ENCODE measurements at places on chromosomes 1 and 21. TPM values are rescaled to one million over a fixed set of nuclear protein-coding genes. Genes with fewer than 3 reads are reported as not detected.

DNA sequence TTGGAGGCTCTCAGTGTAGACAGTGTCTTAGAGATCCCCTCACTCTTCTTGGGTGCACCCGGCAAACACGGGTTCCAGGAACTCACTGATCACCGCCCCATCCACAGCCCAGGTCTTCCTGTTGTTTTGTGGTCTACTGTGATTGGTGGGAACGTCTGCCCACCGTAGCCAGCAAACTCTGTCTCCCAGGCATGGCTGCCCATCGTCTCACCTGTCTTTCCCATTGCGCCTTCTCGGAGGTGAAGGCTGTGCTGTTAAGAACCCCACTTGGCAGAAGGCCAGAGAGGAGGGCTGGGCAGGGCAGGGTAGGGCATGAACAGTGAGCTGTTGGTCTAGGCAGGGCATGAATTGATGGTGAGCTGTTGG, 14.1 kb upstream of the KCNA2 start:
- no peak for DNase-seq

SH3D21 gene
- total RNA-seq = 1.8 TPM

DNA sequence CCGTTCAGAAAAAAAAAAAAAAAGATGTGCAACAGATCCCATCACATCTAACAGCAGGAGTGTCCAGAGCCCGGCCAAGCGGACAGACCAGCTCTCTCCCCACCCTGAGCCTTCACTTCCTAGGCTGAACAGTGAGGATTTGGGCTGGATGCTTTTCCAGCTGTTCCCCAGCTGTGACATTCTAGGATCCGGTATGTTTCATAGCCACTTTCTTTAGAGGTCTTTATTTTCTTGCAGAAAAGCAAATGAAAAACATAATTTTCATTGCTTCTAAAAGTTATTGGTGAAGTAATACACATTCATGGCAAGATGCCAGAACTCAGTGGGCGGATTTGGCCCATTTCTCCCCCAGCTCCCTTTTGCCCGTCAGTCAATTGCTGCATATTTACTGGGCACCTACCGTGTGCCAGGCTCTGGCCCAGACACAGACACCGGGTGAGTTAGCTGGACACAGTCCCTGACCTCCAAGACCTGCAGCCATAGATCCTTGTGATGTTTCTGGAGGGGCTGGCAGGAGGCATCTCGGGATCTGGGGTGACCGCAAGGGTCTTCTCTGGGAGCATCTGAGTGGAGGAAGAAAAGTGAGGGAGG, 213.7 kb upstream of the VAMP3 start:
- peak; percentile 79 for DNase-seq

GRCh38 chr1:45359882-45360513, 19.8 kb upstream of the MUTYH start:
- DNase-seq = peak; percentile 6

GBP2 gene
- 55.0 TPM for total RNA-seq

GRCh38 chr1:205515781-205516253, 11.3 kb downstream of the CDK18 start:
- peak; percentile 88 for DNase-seq

DNA sequence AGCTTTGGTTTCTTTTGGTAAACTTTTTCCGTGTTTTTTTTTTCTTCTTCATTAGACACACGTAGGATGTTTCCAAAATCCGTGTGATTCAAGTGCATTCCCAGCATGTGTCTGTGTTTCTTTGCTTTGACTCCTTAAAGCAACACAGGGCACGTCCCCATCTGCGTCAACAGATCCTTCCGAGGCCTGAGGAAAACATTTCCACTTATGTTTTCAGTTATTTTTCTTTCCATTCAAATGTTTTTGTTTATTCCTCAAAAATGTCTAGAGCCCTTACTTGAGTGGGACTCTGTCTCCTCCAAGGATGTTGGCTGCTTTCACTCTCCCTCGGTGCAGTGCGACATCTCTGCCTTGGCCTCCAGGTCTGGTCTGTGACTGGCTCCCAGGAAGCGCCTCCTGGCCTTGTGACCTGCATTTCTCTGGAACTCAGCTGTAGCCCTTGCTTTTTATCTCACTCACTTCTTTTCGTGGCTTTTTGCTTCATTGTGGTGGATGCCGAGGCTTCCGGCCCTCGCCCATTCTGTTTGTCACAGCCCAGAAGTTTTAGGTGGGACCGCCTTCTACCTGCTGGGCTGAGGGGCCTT, 31.3 kb upstream of the SLC19A1 start:
- no peak for DNase-seq

ID3 gene
- total RNA-seq = 177 TPM

DNA sequence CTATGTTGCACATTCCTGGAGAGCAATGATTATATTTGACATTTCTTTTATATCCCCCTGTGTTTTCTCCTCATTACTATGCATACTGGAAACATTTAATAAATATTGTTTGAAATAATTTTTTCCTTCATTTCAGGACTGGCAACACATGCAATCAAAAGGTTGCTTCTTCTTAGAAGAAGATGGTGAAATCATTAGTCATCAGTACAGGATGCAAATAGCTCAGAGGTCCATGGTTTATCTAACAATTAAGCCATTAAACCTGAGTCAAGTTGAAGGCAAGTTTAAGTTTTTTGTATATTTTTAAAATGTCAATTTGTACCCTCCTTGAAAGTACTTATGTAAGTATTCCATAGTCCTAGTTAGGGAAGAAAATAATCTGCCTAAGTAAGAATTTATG, 22.5 kb downstream of the EFCAB7 start:
- DNase-seq = peak; percentile 2

- no peak for DNase-seq
Measured at GRCh38 chr1:180397175-180397574, 105.2 kb downstream of the ACBD6 start.

- no peak for DNase-seq
Measured at GRCh38 chr1:118366286-118366685, 181.3 kb upstream of the SPAG17 start.

KRTAP10-9 gene
- not detected for total RNA-seq

- no peak for DNase-seq
Measured at GRCh38 chr1:56977910-56978309, 12.1 kb upstream of the C8B start.

S100A12 gene
- not detected for total RNA-seq

- DNase-seq = peak; percentile 51
Measured at GRCh38 chr1:63892632-63893395, 119.0 kb downstream of the ROR1 start.

FCRLB gene
- 1.8 TPM for total RNA-seq

GRCh38 chr1:65020774-65021173, 54.4 kb upstream of the JAK1 start:
- peak; percentile 57 for DNase-seq

DNA sequence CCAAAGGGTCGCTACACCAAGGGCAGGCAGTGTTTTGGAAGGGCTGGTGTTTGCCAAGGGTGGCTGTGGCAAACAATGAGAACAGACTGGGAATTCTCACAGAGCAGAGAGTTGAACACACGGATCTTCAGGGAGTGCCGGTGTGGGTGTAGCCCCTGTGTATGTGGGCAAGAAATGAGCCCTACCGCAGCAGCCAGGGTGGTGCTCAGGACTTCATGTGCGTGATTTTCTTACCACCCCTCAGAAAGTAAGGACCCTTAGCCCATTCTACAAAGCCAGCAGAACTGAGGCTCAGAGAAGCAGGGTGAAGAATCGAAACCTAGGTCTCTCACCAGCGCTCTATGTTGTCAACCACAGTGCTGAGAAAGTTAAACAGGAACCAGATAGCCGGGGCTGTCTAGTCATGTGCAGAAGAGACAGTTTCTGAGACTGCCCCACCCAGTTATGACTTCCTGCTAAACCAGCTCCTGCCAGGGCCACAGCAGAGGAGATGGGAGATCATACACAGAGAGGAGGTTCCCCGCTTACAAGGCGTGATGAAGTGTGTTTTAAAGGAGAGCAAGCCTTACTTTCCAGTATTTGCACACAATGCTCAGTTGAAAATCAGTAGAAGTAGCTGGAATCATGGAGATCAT, 21.9 kb upstream of the MORC3 start:
- peak; percentile 89 for DNase-seq

- no peak for DNase-seq
Measured at GRCh38 chr1:34312359-34312758, 135.7 kb downstream of the C1orf94 start.

PRAMEF33 gene
- total RNA-seq = not detected

DNA sequence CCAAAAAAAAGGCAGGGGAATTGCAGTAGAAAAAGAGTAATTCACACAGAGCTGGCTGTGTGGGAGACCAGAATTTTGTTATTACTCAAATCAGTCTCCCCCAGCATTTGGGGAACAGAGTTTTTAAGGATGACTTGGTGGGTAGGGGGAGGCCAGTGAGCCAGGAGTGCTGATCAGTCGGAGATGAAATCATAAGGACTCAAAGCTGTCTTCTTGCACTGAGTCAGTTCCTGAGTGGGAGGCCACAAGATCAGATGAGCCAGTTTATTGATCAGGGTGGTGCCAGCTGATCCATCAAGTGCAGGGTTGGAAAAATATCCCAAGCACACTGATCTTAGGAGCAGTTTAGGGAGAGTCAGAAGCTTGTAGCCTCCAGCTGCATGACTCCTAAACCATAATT, 23.7 kb upstream of the EDARADD start:
- no peak for DNase-seq

TCHHL1 gene
- total RNA-seq = not detected

- DNase-seq = peak; percentile 89
Measured at GRCh38 chr1:38246955-38247952, 200.7 kb upstream of the POU3F1 start.

DNA sequence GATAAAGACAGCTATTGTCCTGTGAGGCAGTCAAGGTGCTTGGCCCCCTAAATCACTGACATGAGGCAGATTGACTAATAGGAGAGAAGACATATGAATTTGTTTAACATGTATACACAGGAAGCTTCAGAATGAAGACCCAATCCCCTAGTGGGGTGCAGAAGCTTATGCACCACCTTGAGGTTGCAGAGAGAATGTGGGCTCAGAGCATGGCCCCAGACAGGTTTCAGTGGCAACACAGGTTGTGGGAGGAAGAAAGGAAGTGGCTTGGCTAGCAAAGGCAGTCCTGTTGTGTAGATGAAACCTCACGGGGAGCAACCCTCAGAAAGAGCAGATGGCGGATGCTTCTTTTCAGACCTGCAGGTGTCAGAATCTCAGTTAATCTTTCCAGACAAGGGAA, 37.0 kb upstream of the PARP1 start:
- no peak for DNase-seq

DNA sequence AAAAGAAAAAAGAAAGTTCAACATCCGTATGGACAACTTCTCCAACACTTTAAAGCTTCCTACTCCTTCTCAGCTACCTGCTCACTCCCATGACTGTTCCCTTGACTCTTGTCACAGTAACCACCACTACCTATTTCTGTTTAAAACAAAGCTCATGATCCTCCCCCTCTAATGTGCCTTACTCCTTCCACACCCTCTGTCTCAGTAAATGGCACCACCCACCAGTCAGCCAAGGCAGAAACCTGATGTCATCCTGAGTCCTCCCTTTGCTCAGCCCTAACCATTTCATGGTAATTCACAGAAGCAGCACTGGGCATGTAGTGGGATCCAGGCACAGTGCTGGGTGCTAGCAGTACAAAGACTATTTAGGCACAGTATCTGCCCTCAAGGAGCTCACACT, 63.0 kb upstream of the PPM1J start:
- no peak for DNase-seq

GRCh38 chr1:161970633-161971032, 53.0 kb downstream of the OLFML2B start:
- peak; percentile 47 for DNase-seq

DNA sequence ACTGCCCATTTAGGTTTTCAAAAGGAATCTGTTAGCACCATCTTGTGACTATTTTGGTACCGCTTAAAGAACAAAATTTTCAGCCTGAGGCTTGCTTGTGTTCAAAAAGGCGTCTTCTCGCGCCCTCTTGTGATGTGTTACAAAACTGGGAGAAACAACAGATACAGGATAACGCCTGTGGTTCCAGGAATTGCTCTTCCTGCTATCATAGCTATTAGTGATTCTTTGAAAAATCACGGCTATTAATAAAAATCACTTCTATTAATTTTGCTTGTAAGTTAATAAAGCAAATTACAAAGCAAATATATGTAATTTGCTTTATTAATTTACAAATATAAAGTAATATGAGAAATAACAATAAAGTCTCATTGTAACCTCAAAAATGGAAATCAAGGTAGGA, 82.2 kb upstream of the ABCD3 start:
- DNase-seq = peak; percentile 68

GRCh38 chr1:236468625-236469024, 55.2 kb upstream of the LGALS8 start:
- no peak for DNase-seq

Data from osteoblast (primary cell).